ENCODE measurements at places on chromosomes 7 and 10.

- no peak for DNase-seq
These were observed 92.5 kb downstream of the TRIL start for GRCh38 chr7:28865601-28866144.

- DNase-seq = no peak
These were observed 13.1 kb downstream of the PLAU start for GRCh38 chr10:73923935-73924598.

- peak; percentile 42 for DNase-seq
These were observed 6.1 kb downstream of the GSTO2 start for GRCh38 chr10:104274762-104275721.

DNA sequence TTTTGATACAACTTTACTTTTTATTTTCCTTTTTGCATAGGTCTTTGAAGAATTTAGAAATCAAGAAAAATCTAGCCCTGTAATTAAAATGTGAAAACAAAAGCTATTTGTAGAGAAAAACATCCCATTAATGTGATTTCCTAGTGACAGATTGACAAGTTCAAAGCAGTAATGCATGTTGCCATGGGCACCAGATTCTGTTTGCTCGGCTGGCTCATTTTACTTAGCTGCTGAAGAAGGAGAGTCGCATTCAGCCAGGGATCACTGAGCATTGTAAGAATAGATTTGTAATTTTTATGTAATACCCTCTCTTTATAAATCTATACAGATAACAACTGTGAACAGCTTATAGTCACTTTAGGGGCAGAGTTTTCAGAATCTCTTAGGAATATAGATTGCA is 28.5 kb downstream of the DNAJB9 start:
- peak; percentile 6 for DNase-seq

DNA sequence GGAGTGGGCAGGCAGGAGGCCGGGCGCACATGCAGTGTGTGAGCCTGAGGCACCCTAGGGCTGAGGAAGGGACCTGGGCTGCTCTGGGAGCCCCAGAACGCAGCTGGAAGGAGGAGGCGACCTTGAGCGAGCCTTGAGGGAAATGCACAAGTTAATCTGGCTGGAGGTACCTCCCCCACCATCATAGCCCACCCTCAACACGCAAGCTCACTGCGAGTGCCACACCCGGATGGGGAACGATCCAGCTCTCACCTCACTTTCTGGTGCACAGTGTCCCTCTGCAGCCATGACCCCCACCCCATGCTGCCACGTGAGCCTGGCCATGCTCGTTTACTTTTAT is 162.4 kb upstream of the PPP2R2D start:
- no peak for DNase-seq

GRCh38 chr10:86100581-86101061 is 266.0 kb downstream of the GRID1 start:
- DNase-seq = peak; percentile 6

- DNase-seq = no peak
These were observed 108.8 kb downstream of the ABCA13 start for GRCh38 chr7:48280100-48280499.

- DNase-seq = no peak
These were observed 85.9 kb upstream of the LEP start for GRCh38 chr7:128155100-128155740.

DNA sequence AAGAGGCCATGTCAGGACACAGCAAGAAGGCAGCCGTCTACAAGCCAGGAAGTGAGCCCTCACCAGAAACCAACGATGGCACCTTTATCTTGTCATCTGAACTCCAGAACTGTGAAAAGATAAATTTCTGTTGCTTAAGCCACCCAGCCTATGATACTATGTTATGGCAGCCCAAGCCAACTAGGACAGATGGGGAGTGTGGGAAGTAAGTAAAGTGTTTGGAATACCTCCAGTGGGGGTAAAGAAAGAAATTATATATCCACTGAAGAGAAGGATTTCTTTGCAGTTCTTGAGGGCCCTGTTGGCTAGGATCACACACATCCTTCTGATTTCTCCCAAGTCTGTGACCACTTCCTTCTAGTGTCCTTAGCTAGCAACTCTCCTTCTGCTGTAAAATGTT is 384.4 kb downstream of the TNS3 start:
- no peak for DNase-seq

DNA sequence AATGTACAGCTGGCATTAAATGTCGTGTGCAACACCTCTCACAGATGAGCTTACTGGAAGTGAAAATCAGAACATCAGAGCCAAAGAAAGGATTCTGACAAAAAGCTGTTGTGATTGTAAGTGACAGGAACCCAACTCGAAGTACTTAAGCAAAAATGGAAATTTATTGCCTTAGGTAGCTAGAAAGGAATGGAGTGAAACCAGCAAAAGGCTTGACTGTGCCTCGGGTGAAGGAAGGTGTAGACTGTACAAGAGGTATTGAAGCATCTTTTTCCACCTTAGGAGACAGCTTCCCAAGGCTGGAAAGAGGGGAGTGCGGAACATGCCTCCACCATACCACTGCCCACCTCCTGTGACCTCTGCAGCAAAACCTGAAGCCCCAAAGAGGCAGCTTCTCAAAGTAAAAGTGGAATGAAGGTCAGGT is 27.3 kb upstream of the ITGB1 start:
- no peak for DNase-seq

GRCh38 chr10:88428442-88428841 is 154.7 kb downstream of the RNLS start:
- no peak for DNase-seq

GRCh38 chr10:4240608-4241197 is 455.7 kb upstream of the KLF6 start:
- peak; percentile 22 for DNase-seq

- no peak for DNase-seq
These were observed 58.6 kb upstream of the COL13A1 start for GRCh38 chr10:69742928-69743602.

DNA sequence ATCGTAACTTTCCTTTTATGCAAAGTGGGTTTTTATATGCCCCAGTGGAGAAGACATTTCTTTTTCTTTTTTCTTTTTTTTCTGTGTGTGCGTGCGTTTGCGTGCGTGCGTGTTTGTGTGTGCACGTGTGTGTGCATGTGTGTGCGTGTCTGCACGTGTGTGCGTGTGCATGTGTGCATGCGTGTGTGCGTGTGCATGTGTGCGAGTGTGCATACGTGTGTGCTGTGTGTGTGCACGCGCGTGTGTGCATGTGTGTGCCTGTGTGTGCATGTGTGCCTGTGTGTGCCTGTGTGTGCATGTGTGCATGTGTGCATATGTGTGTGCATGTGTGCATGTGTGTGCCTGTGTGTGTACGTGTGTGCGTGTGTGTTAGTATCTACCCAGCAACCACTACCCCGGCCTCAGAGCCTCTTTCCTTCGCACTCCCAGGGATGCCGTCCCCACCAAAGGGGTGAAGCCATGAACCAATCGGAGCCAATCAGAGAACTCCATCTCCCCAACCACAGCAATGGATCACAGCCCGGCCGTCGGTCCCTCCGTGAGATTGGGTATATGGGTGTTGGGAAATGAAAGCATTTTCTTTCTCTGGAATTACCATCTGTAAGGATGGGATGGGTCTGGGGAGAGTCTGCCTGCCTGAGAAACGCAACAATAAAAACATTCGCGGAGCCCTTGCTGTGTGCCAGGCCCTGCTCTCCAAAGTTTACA is 92.3 kb downstream of the ELFN1 start:
- no peak for DNase-seq

DNA sequence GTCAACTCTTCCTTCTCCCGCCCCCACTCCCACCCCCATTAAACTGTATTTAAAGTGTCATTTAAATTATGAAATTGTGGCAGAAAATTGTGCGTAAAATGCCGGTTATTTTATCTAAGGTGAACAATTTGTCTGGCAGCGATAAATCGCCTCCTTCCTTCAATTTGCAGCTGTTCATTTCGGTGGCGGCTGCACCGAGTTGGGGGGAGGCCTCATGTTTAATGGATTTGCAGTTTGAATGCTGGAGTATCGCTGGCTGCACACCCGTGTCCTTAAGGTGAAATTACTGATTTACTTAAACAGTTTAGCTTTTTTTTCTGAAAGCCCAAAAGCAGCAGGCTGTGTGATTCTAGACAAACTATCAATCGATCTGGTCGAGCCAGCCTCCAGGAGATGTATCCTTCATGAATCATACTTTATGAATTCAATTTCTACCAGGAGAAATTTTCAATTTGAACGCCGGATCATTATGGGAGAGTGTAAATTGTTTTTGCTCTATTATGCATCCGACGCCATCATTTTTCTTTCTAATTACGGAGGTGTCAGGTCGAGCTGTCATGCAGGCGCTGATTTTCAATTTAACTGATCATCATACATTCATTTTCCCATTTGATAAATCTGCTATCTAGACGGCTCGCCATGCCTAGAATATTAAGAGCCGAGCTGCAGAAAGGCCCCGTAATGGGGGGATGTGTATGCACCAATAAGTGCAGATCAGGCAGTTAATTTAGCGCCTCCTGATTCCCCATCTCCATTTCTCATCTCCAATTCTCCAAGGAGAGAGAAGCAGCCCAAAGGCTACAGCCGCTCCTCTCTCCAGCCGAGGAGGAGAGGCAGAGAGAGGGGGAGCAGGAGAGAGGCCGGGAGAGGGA is 6.5 kb downstream of the UNCX start:
- no peak for DNase-seq

GRCh38 chr10:48777110-48777509 is 92.4 kb downstream of the WDFY4 start:
- DNase-seq = no peak

DNA sequence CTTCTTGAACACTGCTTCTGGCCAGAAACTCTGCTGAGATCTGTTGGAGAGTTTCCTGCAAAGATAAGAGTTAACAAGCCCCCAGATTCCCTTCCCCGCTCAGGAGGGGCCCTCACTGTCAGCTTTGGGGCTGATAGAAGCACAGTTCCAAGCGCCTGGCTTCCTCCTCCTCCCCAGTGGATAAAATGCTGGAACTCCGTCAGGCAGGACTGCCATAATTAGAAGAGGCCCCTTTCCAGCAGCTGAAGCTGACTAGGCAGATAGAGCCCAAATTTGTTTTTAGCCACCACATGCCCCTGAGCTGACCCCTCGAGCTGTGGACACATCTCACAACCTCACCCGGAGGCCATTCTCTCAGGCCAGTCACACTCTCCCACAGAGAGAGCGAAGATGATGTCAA is 89.4 kb downstream of the TBXAS1 start:
- DNase-seq = no peak

DNA sequence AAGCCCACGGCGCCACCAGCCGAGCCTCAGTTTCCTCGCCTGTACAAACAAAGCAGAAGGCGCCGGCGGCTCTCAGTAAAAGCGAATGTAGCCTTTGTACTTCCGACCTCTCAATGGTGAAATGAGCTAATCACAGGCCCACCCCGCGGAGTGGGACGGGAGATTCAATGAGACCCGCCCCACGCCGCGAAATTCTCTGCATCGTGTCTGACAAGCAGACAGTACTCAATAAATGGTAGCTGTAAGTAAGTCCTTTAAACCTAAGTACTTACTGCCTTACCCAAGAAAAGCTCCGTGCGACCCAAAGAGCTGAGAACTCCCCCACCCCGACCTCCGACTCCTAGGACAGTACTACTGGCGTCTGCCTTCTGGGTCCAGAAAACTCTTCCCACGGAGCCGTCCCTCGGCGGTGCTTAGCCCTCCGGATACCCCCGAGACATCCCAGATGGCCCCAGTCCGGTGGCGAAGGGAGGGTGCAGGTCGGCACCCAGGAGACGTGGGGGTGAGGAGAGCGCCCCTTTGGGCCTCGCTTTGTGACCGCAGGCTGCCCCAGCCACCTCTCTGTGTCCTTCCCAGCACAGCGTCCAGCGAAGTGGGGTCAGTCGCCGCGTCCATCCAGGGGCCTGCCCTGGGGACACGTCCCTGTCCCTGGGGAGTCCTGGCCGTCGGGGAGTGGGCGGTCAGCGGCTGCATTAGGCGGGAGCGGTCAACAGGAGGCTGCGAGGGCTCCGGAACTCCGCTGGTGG is 972 bp upstream of the CXCL12 start:
- no peak for DNase-seq

DNA sequence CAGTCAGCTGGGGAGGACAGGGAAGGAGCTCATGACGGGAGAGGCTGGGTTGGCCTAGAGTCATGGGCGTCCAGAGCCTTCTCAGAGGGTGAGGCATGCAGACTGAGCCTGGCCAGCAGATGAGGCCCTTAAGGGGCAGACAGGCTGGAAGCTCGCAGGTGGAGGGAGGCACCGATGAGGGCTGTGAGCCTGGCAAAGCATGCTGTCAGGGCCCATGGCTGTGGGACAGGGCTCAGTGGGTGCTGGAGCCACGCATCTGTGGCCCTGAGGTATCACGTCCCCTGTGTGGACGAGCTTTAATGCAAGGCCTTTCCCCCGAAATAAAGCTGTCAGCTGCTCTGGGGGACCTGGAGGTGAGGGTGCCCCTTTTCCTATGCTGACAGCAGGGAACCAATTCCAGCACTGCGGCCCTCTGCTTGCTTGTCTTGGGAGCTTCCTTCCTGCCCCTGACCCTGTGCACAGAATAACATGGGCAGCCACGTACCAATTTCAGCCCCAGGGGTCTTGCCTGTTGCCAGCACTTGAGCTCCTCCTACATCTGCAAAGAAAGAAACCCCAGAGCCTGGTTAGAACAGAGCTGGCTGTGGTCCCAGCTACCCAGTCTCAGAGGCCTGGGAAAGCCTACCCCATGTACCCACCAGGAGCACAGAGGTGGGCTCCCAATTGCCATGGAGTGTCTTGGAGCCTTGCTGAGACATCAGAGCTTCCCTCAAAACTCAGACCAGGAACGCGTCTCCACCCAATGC is 20.6 kb downstream of the TMEM273 start:
- no peak for DNase-seq

DNA sequence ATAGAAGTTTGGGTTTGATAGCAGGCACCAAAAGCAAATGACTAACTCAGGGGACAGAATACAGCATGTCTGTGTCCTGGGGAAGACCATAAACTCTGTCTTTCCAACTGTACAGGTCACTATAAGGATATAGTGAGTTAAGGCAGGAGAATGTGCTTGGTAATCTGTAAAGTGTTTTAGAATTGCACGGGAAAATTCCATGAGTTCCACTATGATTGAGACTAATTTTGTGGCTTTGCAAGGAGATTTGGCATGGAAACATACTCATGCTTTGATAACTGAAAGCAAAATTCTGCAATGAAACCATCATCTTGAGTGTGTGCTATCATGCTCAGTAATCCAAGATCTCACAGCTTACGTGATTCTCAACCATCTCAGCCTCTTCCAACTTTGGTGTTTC is 152.6 kb downstream of the PKD1L1 start:
- DNase-seq = peak; percentile 36
